H7 (cell line): ENCODE measurements at places on chromosomes 2 and 18.

DNA sequence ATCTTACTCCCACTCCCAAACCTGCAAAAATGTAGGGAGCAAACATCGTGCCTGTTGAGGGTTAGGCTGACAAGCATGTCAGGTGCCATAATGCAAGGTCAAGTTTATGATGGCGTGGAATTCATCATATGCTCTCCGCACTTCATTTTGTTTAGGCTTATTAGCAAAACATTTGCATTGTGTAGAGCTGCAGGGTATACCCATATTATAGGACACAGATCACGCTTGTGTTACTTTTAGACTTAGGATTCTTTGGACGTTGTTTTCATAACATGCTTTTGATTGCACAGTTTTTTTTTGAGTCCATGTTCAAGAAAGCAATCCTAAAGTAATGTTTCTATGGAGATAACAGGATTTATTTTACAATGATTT, 22.9 kb downstream of the MBP start:
- no peak for DNase-seq

GRCh38 chr18:73780218-73780617, 367.4 kb downstream of the FBXO15 start:
- DNase-seq = no peak

GRCh38 chr2:128202791-128203190, 111.8 kb downstream of the UGGT1 start:
- DNase-seq = no peak

DNA sequence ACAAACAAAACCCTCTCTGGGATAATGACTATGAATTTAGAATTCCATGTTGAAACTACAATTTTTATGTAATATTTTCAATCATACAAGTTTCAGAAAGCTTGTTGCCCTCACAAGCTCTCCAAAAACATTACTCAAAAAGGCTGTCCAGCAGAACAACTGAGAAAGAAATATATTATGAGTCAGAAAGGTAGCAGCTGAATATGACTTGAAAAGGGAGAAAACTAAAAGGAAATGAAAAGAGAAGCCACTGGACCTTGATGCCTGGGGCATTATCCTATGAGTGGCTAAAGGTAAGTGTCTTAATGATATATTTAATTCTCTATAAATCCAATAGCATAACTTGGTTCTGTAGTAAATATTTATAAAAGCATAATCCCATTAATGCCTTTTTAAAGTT, 61.8 kb downstream of the NXPH2 start:
- no peak for DNase-seq

GRCh38 chr2:3533836-3534235, 14.5 kb upstream of the ADI1 start:
- DNase-seq = peak; percentile 65

GRCh38 chr18:35948080-35948479, 24.4 kb upstream of the RMP24 start:
- no peak for DNase-seq

DNA sequence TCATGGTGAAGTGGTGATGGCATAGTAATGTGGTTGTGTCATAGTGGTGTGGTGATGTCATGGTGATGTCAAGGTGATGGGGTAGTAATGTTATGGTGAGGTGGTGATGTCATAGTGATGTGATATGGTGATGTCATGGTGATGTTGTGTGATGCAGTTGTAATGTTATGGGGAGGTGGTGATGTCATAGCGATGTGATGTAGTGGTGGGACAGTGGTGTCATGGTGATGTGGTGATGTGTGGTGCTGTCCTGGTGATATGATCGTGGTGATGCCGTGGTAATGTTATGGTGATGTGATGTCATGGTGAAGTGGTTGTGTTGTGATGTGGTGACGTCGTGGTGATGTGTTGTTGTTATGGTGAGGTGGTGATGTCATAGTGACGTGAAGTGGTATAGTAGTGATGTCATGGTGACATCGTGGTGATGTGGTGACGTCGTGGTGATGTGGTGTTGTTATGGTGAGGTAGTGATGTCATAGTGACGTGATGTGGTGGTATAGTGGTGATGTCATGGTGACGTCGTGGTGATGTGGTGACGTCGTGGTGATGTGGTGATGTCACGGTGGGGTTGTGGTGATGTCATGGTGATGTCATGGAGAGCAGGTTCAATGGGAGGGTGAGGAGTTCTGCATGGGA, 242.7 kb upstream of the MYT1L start:
- DNase-seq = no peak

DNA sequence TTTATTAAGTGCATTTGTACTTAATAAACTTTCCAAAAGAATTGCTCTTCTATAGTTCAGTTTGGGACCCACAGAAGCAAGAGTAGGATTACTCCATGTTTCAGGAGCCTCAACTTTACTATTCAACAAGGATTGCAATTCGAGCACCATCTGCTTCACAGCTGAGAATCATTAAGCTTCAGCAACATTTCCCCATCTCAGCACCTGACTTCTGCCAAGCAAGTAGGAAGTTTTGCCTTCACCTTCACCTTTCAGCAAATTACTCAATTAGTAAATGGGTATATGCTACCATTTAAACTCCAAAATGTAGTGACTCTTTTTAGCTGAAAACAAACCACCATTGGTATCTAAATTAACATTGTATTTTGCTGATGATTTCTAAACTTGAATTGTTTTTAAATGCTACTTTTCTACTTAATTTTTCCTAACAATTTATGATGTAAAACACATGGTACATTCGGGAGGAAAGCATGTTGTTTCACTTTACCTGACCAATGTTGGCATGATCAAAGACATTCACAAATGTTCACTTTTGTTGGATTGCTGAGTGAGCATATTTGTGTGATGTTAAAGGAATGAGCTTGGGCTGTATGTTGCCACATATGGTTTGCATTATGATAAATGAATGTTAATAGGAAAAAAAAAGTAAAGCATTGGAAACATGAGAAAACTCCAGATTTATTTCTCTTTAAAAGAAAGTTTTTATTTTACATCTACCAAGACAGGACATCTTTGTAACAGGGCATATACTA, 159.2 kb downstream of the GULP1 start:
- DNase-seq = no peak

DNA sequence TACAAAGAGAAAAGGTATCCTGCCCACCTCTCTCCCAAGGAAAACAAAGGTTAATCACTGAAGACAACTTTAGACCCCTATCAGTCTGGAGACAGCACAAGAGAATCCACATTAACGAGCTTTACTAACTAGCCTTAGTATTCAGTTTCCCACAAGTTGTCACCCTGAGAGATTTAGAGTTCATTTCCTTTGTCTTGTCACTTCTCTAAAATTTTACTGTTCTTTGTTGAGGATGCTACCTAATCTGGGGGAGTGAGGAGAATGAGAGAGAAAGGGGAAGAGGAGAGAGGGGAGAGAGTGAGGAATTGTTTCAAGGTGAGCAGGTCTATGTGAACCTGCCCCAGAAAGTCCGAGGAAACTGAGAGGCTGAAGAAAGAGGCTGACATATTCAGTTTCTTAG, 28.4 kb downstream of the C2orf76 start:
- no peak for DNase-seq

DNA sequence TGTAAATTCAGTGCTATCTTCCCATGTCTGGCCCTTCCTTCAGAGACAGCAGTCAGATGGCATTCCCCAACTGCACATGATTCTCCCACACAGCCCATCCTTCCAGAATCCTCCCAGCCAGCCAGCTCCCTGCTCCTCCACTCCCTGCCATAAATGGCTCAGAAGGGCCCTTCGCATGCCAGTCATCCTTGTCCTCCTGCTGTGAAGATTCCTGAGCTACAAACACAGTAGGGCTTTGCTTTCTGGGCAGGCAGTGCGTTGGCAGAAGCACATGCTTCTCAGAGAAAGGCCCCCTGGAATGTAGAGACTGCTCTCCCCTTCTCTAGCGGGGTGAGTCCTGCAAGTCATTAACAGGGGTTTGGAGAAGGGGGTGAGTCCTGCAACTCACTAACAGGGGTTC, 71.9 kb downstream of the TEX51 start:
- peak; percentile 56 for DNase-seq

DNA sequence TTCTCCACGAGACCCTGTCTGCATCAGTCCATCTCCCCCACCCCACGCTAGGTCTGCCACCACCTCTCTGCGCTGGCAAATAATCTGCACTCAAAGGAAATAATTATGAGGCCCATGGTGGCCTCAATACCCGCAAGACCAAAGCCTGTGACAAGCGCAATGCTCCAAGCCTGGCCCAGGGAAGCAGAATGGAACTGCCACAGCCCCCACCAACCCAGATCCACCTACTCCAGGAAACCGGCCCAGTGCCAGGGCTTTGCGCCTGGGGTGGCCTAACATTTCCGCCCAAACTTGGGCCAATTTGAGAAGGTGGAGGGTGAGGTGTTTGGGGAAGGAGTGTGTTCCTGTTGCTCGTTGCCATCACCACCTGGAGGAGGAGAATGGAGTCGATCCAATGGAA, 26.0 kb upstream of the ATOH8 start:
- DNase-seq = no peak

GRCh38 chr2:101617796-101618195, 79.7 kb upstream of the MAP4K4 start:
- no peak for DNase-seq

GRCh38 chr2:8457699-8458502, 224.0 kb upstream of the ID2 start:
- peak; percentile 55 for DNase-seq

- no peak for DNase-seq
Observed at GRCh38 chr2:107374249-107374648, 452.4 kb upstream of the RGPD4 start.

DNA sequence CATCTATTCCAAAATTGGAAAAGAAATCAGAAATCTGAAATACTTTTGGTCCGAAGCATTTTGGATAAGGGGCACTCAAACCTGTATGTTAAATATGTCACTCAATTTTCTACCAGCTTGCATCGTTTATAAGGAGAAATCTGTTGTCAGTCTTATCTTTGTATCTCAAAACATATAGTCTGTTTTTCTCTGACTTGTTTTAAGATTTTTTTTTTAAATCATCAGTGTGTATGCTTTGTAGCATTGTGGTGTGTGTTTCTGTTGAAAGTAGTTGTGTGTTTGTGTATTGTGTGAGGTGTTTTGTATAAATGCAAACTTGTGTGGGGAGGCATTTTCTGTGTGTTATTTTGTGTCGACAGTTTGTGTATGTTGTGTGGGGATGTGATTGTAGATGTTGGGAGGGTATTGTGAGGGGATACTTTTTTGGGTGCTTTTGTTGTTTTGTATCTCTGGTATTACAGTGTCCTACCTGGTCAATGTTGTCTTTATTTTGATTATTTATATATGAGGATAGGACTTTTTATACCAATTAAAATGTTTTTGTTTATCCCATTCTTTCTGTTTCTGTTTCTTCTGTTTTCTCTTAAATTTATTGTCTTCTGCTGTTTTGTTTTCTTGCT, 30.9 kb downstream of the SMCHD1 start:
- DNase-seq = no peak

- DNase-seq = no peak
Observed at GRCh38 chr2:13515254-13515653, 798.5 kb downstream of the TRIB2 start.

DNA sequence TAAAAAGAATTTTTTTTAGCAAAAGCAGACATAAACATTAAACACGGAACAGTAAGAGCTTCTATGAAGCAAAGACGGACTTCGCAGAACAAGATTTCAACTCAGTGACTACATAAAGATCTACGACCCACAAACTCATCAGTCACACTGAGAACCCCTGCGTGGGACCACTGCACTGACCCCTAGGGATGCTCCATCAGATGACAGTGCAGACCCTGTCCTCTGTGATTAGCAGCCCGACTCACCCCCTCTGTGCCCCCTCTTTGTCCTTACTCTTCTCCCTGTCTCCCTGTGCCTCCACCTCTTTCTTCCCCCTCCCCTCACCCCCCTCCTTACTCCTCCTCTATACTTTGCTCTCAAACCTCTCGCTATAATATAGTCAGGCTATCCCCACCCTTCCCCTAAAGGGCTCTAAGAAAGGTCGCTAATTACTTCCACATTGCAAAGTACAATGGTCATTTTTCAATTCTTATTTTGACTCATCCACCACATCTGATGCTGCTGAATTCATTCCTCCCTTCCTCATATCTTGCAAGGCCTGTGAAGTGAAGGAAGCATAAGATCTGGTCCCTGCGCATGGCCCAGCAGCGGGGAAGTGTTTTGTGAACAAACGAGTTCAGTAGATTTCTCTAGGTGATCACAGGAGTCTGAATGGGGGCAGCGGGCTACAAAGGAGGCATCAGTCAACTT, 89.3 kb downstream of the CABYR start:
- peak; percentile 9 for DNase-seq

DNA sequence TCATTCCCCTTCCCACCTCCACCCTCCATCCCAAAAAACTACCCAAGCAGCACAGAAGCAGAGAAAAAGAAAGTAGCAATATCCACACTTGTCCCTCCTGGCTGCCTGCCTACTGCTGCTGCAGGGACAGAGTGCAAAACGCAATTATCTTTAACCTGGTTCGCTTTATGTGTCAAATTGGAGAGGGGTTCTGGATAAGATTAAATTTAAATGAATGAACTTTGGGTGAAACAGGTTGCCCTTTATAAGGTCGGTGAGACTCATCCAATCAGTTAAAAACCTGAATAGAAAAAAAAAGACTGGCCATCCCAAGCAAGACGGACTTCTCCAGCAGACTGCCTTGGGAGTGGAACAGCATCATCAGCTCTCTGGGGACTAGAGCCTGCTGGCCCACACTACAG, 62.6 kb downstream of the ANKRD44 start:
- DNase-seq = no peak

GRCh38 chr2:96204836-96205624, 3.6 kb downstream of the STARD7 start:
- no peak for DNase-seq

GRCh38 chr18:62612776-62613175, 90.0 kb downstream of the ZCCHC2 start:
- DNase-seq = no peak

DNA sequence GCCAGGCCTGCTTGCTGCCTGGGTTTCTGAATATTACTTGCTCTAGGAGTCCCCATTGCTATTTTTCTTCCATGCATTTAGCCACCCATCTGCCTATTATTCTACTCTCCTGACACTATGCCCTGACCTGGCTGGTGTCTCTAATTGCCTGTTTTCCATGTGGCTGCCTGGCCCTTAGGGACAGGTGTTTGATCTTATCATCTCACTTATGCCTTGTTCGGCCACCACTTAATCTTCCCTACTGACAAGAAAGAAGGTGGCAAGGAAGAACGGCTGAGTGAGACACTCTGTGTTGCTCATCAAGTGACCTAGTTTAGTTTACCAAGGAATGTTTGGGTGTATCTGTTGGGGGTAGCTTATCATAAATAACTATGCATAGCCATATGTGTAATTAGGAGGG, 50.4 kb upstream of the RAPH1 start:
- DNase-seq = no peak

GRCh38 chr18:3093624-3094337, 80.8 kb upstream of the LPIN2 start:
- no peak for DNase-seq

- DNase-seq = peak; percentile 61
Observed at GRCh38 chr2:68357605-68358337, 7.3 kb upstream of the PLEK start.

- no peak for DNase-seq
Observed at GRCh38 chr2:60837123-60837522, 44.3 kb upstream of the REL start.

- DNase-seq = no peak
Observed at GRCh38 chr2:217459680-217460405, 543.0 kb downstream of the TNS1 start.
